Dermis lymphatic vessel endothelial cell (primary cell): ENCODE measurements at places on chromosomes 2 and 18. TPM values are rescaled to one million over a fixed set of nuclear protein-coding genes. Genes with fewer than 3 reads are reported as not detected.

The TRIP12 gene
- 262 and 271 TPM in 2 replicates for total RNA-seq

The ZNF512 gene
- 17.3 and 20.6 TPM in 2 replicates for total RNA-seq

The ANKRD62 gene
- under 0.01 TPM in 1 of 2 replicates, not detected in the other for total RNA-seq

The RNF125 gene
- 3.9 and 7.3 TPM in 2 replicates for total RNA-seq

The G6PC2 gene
- total RNA-seq: not detected in 2 replicates

The TMEM169 gene
- 0.17 and 0.22 TPM in 2 replicates for total RNA-seq

The INPP5D gene
- 27.7 and 45.4 TPM in 2 replicates for total RNA-seq

The CFAP53 gene
- under 0.01 and 0.17 TPM in 2 replicates for total RNA-seq

The BOLL gene
- not detected in 2 replicates for total RNA-seq

The SLC5A7 gene
- total RNA-seq: not detected in 2 replicates
